ENCODE measurements at places on chromosomes 4 and X.

DNA sequence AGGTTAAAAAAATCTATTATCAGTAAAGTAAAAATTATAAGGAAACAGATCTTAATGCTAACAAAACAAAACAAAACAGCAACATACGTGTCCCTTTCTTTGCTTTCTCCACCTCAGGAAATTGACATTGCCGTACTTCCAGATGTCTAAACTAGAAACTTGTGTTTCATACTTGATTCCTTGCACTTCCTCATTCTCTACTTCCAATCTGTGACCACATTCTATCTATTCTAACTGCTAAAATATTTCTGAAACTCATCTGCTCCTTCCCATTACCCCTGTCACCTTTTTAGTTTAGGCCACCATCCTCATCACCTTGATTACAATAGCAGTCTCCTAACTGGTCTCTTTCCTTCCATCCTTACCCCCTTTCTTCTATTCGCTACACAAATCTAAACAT lies 22.5 kb upstream of the RPA4 start:
- DNase-seq, result no peak

DNA sequence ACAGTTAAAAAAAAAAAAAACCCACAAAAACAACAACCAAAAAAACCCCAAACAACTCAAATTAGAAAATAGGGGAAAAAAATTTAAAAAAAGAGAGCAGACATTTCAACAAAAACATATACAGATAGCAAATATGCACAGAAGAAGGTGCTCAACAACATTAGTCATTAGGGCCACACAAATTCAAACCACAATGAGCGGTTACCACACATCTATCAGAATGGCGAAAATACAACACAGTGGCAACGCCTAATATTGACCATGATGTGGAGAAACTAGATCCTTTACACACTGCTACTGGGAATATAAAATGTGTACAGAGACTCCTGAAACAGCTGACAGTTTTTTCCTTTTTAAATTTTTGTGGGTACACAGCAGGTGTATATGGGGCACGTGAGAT lies 19.4 kb downstream of the LYAR start:
- no peak for DNase-seq

DNA sequence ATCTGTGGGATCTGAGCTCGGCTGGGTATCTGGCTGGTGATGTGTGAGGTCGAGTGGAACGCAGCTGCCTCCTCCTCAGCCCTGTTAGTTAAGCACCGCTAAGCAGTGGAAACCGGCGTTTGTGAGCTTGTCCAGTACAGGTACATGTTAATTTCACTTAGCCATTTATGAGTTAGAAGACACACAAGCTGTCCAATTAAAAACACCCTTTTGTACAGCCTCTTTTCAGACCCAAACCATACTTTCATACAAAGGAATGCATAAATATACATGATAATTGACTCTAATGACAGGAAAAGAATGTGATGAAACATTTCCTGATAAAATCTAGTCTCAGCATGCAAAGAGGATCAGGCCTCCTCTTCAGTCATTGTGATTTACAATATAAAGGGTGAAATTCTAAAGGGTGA lies 163.6 kb upstream of the FAT1 start:
- no peak for DNase-seq

- no peak for DNase-seq
Observed at GRCh38 chr4:153276971-153277370, 67.5 kb upstream of the MND1 start.

GRCh38 chrX:149949743-149950436 lies 11.6 kb upstream of the EOLA2 start:
- no peak for DNase-seq

GRCh38 chr4:177196615-177197014 lies 113.1 kb upstream of the NEIL3 start:
- DNase-seq, result no peak

DNA sequence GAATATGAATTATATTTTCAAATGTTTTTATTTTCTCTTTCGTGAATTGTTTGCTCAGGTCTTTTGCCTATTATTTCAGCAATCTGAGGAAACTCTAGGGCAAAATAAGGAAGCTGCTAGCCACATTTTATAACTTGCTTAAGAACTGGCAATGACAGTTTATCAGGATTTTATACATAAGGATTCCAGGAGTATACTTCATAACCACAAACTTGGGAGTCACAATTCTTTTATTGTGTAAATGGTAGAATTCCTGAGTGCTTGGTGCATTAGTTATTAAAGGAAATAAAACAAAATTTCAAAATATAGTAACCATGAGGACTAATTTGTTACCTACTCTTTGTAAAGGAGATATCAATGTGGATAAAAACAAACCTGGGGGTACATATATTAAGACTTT lies 54.4 kb downstream of the PALLD start:
- DNase-seq, result no peak

GRCh38 chrX:69088171-69088938 lies 76.9 kb downstream of the PJA1 start:
- DNase-seq, result no peak

DNA sequence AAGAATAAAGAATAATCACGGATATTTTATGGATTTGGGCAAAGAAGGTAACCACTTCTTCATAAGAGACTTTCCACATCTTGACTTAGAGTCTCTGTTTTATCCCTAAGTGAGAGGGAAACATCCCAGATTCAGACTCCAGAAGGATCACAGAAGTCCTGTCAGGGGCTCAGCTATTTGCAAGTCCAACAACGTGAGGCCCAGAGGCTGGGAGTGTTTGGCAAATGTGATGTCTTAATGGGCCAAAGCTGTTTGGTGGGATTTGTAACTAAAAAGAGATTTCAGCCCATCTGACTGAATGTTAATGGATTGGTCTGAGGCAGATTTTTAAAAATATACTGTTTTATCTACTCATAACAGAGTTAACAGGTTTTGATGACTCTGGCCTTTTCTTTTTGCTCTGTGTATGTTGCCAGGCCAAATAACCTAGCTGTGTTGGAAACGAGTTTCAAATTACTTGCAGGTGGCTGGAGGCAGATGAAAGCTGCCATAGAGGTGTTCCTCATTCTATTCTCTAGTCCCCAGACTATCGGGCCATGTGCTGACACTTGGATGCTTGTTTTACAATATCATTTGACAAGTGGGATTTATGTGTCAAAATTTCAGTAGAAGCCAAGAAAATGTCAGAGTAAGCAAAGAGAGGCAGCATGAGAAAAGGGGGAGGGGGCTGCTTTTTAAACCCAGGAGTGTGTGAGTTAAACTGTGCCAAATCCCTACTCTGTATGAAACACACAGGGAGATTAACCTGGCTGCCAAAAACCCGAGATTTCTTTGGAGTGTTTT lies 330.9 kb downstream of the DCHS2 start:
- DNase-seq, result no peak

- DNase-seq, result no peak
Observed at GRCh38 chr4:31291238-31291637, 571.1 kb downstream of the PCDH7 start.

- DNase-seq, result no peak
Observed at GRCh38 chrX:120452131-120452530, 17.0 kb downstream of the LAMP2 start.

DNA sequence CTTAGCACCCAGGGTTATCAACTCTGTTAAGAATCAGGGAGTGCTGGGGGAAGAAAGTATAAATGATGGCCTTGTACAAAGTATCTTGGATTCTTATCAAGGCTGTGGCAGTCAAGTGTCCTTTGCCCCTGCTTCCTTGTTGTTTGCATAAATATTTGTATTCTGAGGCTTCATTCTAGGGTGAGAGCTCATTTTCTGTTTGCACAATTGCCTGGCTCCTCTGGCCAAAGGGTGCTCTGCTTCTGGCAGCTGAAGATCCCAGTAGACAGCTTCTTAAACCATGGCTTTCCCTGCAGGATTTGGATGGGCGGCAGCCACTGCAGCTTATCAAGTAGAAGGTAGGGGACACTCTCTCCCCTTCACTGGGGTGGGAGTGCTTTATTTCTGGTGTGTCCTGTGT lies at the start of gene GBA3:
GBA3 (plus strand) TSS at position 202 of the 400 bp plus-strand sequence.
- no peak for DNase-seq

DNA sequence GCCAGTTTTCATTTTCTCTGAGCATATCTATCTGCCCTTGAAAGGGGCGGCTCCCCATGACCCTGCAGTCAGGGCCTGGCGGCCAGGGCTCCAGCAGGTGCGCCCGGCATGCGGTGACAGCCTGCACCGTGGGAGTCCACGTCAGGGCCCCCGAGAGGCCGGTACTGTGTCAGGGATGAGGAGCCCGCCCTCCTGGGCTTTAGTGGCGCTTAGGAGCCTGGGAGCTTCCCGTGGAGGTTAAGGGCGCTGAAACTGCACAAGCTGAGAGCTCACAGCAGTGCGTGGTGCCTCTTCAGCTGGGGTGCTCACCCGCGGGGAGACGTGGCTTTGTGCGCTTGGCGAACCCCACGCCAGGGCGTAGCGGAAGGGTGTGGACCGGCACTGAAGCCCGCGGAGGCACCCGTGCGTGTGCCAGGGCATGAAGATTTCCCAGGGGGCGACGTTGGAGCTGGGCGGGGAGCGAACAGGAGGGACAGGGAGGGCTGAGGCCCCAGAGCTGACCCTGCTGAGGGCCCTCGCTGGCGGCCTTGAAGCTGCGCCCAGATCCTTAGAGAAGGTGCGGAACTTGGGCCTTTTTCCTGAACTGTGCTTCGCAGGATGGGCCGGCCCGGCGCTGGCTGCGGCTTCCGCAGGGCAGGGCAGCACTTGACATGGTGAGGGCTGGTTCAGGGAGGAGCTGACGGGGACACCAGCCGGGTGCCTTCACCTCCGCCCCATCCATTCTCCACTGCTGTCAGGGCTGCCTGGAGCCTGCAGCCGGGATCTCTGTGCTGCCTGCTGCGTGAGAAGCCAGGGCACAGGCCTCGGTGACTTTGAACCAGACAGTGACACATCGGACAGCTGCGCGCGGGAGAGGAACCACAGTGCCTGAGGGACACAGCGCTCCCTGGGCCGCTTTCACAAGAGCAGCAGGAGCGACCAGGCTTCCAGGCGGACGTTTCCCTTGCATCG lies 32.9 kb downstream of the HTT-AS start:
- no peak for DNase-seq

- no peak for DNase-seq
Observed at GRCh38 chr4:54657551-54658251, at the start of gene KIT. TSS of gene KIT (plus strand) at chr4:54657957. CDS start at chr4:54658015, 58 bp downstream.

DNA sequence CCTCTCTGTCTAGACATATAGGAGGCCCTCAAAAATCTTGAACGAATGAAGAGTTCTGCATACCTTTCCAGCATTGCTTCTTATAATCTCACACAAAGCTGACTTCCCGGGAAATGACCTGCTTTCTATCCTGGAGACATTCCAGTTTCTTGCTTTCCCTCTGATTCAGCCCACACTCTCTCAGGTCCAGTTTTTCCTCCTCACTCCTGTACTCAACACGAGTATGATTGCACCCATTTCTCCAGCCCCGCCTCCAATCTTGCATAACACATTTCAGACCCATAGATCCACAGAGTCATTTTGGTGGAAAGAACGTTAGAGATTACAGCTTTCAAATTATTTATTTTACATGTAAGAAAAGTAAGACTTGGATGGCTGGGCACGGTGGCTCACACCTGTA lies 127.5 kb upstream of the TLR3 start:
- DNase-seq, result no peak

- no peak for DNase-seq
Observed at GRCh38 chrX:69089203-69089602, 76.0 kb downstream of the PJA1 start.

GRCh38 chr4:36224972-36225903 lies 19.1 kb downstream of the ARAP2 start:
- no peak for DNase-seq

DNA sequence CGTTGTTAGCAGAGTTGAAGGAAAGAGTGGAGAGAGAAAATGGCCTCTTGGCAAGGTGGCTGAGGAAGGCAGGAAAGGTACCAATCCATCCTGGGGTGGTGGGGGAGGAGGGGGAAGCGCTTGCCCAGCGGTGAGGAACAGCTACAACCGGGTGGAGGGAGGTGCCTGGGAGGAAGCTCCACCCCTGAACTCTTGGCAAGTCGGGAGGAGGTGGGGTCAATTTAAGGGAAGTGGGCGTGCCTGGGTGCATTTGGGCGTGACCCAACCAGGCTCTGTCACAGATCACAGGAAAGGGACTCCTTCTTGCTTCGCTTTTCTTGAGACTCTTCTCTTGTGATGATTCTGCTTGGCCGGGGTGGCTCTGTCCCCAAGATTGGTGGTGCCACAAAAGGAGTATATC lies 41.7 kb downstream of the BCORL1 start:
- peak; percentile 40 for DNase-seq

DNA sequence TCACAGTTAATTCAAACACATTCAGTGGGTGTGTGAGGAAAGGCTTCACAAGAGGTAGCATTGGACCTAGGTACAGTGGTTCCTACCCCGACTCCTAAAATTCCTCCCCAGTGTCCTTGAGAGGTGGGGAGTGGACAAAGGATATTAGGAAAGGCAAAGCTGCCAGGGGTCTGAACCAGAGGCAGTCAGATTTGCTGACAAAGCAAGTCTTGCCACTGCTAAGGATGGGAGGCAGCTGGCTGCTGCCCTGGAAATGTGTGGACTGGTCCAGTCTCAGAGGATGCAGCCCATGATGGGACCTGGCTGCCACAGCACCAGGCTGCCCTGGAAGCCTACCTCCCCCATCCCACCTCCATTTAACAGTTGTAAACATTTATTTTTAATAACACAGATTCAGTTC lies 4.1 kb upstream of the PHF8 start:
- no peak for DNase-seq

GRCh38 chr4:37381040-37381668 lies 136.6 kb downstream of the NWD2 start:
- DNase-seq, result no peak

- no peak for DNase-seq
Observed at GRCh38 chrX:9462456-9462855, 2.4 kb upstream of the TBL1X start.

DNA sequence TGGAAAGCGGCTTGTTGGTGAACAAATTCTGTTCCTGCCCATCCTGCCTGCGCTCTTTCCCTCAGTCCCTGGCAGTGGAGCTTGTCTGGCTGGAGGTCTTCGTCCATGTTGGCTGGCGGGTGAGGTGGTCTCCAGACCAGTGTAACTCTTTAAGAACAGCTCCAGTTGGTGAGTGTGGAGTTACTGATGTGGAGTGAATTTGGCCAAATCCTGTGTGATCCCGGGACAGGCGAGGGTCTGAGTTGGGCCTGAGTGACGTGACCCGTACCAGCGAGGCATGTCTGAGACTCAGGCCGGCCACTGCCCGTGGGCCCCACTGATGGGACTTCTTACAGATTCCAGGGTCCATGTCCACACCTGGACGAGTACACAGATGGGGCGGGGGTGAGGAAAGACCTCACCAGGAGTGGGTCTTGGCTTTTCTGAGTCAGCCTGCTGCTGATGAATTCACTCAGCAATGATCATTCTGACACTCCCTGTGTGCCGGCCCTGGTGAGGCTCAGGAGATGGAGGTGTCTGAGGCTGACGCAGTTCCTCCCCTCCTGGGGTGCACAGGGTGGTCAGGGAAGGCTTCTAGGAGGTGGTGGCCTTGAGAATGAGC lies 45.5 kb downstream of the PSAPL1 start:
- no peak for DNase-seq

- no peak for DNase-seq
Observed at GRCh38 chr4:16521156-16521915, 295.1 kb upstream of the TAPT1 start.

GRCh38 chr4:104772849-104773248 lies 278.2 kb upstream of the CXXC4 start:
- no peak for DNase-seq

- DNase-seq, result no peak
Observed at GRCh38 chr4:98749206-98749605, 90.8 kb upstream of the TSPAN5 start.
